Tibial nerve (tissue), 4 donors: ENCODE measurements at places on chromosomes 12 and 14. TPM values are rescaled to one million over a fixed set of nuclear protein-coding genes. Genes with fewer than 3 reads are reported as not detected.

Gene GPR68
- total RNA-seq: 0.44 TPM

Gene CFAP251
- total RNA-seq: 3.0 TPM

Gene P3H3
- 34.9 TPM for total RNA-seq

Gene ARHGEF40
- 74.5 TPM for total RNA-seq

DNA sequence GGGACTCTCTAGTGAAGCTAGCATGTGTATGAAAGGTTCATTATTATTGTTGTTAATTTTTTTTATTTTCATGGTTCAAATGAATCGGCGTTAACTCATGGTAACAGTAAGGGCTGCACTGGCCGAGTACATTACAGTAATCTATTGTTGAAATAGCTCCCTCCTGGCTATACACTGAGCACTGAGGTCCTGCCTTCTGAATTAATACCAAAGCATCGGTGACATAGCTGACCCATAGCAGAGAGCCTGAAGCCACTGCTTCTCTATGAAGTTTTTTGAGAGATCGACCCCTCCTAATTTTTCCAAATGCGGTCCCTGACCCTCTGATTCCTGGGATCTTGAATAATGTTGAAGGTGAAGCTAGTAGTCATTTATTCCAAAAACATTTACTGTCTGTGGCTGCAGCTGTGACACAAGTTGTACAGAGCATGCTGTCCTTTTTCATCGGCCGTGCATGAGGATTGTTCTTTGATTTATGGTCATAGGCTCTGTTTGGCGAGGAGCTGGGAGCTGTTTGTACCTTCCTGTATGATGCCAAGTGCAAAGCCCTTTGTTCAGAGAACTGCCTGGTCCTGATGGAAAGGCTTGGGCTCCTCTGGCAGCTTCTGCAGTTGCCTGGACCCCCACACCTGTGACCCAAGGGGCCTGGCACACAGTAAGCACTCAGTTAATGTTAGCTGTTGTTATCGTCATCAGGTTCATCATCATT lies 486.5 kb downstream of the EGLN3 start:
- DNase-seq: no peak

- no peak for DNase-seq
These were observed 25.0 kb upstream of the RNASE3 start for GRCh38 chr14:20866194-20866593.

- DNase-seq: no peak
These were observed 23.2 kb upstream of the SERPINA1 start for GRCh38 chr14:94411638-94412037.

DNA sequence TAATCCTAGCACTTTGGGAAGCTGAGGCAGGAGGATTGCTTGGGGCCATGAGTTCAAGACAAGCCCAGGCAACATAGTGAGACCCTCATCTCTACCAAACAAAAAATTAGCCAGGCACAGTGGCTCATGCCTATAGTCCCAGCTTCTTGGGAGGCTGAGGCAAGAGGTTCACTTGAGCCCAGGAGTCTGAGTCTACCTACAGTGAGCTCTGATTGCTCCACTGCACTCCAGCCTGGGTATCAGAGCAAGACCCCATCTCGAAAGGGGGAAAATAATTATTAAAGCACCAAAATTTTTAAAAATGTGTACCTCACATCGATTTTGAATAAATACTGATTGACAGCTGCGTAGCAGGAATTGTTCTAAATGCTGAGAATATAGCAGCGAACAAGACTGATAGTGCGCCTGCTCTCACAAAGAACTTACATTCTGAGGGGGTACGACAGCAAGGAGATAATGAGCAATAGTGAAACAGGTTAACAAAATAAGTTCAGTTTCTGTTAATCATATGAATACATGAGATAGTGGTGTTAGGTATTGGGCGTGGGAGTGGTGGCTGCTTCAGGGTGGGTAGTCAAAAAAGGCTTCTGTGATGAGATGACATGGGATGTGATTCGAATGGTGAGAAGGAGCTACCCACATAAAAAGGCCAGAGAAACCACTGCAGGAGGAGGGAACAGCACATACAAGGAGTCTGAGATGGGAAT lies 19.6 kb downstream of the HCFC2 start:
- no peak for DNase-seq

DNA sequence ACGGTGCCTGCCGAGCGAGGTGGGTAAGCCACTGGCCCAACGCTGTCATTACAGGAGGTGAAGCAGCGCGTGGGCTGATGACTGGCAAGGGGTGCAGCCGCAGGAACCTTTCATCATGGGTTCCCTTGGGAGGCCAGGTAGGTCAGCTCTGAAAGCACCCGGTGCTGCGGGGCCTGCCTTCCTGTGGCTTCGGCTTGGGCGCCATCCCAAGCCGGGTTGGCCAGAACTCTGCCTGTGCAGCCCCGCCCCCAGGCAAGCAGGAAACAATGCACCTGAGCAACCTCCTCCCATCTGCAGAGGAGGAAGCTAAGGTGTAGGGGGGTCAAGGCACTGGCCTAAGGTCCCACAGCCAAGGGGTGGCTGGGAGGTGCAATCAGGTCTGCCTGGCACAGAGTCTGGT lies 20.0 kb upstream of the HHIPL1 start:
- DNase-seq: no peak

- no peak for DNase-seq
These were observed 25.6 kb downstream of the VPS37B start for GRCh38 chr12:122870163-122870842.

- DNase-seq: no peak
These were observed 34.6 kb downstream of the CLIP1 start for GRCh38 chr12:122387887-122388286.

DNA sequence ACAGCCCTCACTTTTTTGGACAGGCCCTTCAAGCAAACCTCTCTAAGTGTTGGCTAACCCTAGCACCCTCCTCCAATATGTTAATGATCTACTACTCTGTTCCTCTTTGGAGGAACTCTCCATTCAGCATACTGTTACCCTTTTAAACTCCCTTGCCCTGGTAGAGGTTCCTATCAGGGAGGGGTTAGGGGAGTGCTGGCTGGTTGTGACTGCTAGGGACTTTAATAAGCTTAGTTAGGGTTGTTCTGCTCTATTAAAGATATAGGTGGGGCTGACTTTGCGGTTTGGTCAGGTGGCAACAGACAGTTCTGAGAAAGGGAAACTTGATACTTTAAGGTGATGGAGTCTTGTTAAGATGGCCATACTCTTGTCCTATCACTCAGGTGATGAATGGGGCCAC lies 301.5 kb upstream of the FBXO33 start:
- DNase-seq: no peak

DNA sequence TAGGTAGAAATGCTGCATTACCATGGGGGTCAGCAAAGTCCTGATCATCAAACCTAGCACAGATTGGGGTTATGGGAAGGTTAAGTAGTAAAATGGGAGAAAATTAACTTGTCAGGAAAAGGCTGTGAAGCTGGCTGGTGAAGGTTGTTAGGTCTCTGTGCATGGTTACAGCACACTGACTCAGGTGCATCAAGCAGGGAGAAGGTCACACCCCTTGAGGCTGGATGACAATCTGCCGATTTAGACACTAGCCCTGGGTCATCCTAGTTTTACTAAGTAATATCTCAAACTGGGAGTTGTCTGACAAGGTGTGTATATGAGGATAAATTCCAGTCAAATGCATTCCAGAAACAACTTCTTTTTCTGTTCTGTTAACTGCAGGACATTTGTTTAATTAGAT lies 271.1 kb upstream of the LRIG3 start:
- DNase-seq: no peak

DNA sequence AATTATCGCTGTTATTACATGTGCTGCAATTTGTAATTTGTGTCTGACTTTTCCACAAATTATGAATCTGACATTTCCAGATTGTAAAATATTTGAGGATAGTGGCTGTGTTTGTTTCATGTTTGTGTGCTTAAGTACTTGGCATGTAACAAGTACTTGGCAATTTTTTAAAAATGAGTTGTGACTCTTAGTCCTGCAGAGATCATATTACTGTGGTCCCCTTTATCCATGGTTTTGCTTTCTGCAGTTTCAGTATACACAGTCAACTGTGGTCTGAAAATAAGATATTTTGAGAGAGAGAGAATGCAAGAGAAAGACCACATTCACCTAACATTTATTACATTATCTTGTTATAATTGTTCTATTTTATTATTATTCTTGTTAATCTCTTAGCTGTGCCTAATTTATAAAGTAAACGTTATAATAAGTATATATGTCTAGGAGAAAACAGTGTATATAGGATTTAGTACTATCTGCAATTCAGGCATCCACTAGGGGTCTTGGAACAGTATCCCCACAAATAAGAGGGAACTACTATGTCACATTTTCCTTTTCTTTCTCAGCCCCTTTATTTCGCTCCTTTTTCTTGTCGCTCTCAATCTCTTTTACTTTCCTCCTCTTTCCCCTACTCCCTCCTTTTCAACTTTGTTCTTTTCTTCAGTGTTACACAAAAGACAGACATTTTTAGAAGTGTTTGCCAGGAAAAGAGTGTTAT lies 176.1 kb downstream of the FUT8 start:
- no peak for DNase-seq

DNA sequence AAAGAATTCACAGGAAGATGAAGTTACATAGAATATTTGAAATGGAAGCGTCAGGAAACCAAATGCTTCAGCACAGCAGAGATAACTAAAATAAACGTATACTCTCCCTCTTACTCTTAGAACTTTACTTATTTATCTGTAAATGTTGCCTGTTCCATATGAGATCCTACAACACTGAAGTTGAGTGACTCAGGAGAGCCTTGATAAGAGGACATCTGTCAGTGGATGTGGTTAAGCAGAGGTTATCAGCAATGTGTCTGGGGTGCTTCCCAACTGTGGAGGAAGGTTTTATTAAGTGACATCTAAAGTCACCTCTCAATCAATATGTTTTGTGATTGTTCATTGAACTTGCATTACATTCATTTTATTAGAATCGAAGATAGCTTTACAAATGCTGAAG lies 81.9 kb downstream of the NEDD1 start:
- DNase-seq: no peak

DNA sequence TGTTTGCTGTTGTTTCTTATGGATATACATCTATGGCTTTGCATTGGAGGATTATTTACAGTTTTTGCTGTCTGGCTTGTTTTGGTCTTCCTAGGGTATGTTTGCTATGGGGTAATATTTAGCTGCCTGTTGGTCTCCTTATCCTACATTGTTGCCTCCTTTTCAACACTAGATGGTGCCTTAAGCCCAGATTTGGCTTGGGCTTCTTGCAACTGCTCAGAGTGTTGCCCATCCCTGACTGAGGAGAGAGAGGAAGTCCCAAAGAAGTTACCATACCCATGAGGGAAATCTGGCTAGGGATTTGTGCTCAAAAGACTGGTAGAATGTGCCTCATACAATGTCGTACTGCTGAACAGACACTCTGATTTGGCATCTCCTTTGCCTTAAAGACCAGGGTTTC lies 94.6 kb upstream of the MUCL1 start:
- no peak for DNase-seq

DNA sequence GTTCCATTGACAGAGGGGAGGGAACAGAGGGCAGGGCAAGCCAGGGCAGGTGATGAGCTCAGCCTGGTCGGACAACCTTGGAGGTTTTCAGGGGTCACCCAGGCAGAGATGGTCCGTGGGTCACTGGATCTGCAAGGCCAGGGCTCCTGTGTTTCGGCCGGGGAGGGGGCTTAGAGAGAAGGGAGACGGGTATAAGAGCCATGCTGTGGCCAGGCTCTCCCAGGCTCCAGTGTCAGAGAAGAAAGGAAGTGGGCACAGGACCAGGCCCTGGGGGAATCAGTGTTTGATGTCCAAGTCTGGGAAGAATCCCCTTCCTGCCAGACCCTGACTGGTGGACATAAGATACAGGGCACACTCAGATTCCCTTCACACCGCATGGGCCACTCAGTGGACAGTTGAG lies 36.9 kb downstream of the DIO3 start:
- DNase-seq: no peak

DNA sequence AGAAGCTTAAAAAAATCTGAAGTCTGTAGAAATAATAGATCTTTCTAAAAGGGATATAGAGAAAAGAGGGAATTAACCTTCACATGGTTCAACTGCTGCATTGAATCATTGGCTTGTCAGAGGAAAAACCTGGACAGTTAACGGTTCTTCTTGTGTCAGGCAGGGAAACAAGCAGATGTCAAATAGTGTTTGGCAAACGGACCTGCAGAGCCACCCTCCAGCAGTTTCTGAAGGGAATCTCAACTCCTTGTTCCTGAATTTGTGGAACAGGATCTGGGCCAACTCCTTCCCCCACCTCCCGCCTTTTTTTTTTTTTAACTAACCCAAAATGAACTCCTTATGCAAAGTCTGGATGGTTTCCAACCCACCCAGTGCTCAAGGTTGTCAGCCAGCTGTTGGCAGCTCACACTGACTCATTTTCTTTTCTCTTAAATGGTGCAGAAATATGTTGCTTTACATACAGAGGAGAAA lies 187.3 kb downstream of the CAND1 start:
- DNase-seq: no peak

DNA sequence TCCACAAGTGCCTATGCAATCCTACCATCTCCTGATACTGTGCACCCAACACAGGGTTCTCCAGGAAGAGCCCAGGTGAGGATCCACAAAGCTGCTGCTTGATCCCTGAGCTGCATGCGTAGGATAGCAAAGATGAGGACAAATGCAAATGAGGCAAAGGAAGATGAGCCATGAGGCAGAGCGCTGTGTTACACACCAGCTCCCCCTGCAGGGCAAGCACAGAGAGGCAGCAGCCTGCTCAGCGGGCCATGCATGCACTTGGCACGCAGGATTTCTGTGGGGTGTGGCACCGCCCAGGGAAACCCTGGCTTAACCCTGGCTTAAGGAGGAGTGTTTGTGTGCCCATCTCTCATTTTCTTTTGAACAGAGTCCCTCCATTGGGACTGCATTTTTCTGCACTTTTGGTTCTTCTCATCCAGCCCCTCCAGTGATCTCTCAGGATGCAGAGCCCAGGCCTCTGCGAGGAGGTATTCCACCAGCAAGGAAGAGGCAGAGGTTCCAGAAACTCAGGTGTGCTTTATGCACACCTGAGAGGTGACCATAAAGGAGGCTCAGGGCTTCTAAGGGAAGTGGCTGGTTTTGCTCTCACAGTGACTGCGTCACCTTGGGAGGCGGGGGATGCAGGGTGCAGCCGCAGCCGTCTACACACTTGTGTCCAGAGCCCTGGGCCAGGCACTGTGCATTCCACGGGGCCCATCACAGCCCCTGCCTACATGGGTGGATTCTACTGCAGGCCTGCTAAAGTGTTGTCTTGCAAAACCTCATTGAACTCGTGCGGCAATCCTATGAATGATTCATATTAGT lies 973.3 kb upstream of the TMEM132C start:
- peak; percentile 39 for DNase-seq

GRCh38 chr12:64273527-64274403 lies 51.7 kb upstream of the KICS2 start:
- DNase-seq: no peak

GRCh38 chr14:87888136-87888999 lies 104.6 kb downstream of the GALC start:
- peak; percentile 46 for DNase-seq

- no peak for DNase-seq
These were observed 20.7 kb downstream of the ATXN2 start for GRCh38 chr12:111578276-111578970.

GRCh38 chr14:93105362-93105761 lies 10.4 kb downstream of the ITPK1 start:
- DNase-seq: no peak
